ENCODE measurements at places on chromosomes 5 and 9.

GRCh38 chr9:27108981-27109541, at the start of gene TEK:
TEK (plus strand) TSS chr9:27109225; CDS start chr9:27109591, 366 bp downstream.
- no peak for ATAC-seq

GRCh38 chr5:124842725-124843595, 96.5 kb upstream of the ZNF608 start:
- ATAC-seq: no peak

DNA sequence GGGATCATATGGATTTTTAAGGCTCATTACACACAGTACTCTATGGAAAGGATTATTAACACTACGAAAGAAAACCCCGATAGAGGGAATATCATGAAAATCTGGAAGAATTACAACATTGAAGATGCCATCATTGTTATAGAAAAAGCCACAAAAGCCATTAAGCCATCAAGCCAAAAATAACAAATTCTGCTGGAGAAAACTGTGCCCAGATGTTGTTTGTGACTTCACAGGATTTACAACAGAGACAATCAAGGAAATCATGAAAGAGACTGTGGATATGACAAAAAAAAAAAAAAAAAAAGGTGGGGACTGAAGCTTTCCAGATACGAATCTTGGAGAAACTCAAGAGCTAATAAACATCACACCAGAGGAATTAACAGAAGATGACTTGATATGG, 433.8 kb upstream of the CDH6 start:
- no peak for ATAC-seq

DNA sequence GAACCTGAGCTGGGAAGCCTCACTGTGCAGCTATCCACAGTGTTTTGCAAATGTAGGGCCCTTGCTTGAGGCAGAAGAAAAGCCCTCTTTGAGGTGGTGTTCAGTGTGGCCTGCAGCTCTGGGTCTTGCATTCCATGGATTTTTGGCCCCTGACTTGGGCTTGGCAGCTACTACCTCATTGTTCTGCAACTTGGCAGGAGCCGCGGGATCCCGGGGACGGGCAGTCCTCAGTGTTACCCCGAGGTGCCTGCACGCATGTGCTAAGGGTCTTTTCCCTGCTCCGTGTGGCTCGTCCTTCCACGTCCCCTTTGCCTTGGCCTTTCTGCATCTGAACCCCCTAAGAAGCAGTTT, 39.8 kb downstream of the NEK6 start:
- no peak for ATAC-seq

- no peak for ATAC-seq
Observed at GRCh38 chr9:130825809-130826208, 9.2 kb upstream of the ABL1 start.

- no peak for ATAC-seq
Observed at GRCh38 chr5:65663804-65664521, 39.1 kb downstream of the SHLD3 start.

DNA sequence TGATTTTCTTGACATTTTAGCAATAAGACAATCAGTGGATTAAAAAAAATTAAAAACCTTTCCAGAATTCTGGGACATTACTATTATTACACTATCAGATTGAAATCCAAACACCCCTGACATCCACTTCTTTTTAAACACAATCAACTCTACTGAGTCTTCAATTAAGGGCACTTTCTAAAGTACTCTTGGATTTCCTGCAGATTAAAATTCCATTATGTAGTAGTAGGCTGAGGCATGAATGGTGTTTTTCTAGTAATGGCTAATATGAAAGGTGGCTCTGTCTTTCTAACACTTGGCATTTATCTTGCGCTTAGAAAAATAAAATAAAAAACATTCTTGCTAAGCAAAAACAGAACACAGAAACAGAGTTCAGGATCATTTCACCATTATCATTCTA, 107.8 kb downstream of the OXCT1 start:
- ATAC-seq: no peak

DNA sequence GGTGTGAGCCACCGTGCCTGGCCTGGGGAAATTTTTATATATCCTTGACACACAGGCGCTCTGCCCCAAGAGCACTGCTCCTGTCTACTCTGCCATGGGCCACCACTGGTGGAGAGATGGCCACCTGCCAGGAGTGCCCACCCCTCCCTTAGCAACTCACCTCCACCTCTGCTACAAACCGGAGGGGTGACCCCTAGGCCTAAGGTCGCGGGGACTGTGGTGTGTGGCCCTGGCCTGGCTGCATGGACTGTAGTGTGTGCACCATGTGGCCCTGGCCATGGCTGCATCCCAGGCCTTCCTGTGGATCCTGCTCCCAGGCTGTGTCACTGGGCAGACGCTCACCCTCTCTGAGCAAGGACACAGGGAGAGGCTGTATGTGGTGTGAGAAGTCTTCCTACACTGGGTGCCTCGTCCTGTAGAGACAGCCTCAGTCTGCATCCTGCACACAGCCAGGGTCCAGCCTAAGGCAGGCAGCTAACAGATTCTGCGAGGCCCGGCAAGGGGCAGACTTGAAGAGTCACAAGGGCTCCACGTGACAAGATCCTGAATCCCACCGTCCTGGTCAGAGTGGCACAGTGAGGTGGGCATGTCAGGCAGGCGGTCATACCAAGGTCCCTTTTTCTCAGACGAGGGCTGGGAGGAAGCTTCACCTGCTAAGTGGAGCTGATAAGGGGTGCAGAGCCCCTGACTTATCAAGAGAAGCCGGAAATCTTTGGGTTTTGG, 10.3 kb downstream of the NINJ1 start:
- ATAC-seq: no peak

GRCh38 chr9:136526625-136527066, 19.2 kb downstream of the NOTCH1 start:
- no peak for ATAC-seq

Measured in stimulated activated memory B cell treated with anti-CD40 and anti-IgM and Interleukin-4, amounts not matched to agents 10 μg/mL and 1 μg/mL and 100 μg/mL, for 72 hours (primary cell).